ENCODE measurements at places on chromosomes 6 and 20.

- no peak for DNase-seq
Measured at GRCh38 chr6:24831771-24832716, 33.3 kb upstream of the ARMH2 start.

DNA sequence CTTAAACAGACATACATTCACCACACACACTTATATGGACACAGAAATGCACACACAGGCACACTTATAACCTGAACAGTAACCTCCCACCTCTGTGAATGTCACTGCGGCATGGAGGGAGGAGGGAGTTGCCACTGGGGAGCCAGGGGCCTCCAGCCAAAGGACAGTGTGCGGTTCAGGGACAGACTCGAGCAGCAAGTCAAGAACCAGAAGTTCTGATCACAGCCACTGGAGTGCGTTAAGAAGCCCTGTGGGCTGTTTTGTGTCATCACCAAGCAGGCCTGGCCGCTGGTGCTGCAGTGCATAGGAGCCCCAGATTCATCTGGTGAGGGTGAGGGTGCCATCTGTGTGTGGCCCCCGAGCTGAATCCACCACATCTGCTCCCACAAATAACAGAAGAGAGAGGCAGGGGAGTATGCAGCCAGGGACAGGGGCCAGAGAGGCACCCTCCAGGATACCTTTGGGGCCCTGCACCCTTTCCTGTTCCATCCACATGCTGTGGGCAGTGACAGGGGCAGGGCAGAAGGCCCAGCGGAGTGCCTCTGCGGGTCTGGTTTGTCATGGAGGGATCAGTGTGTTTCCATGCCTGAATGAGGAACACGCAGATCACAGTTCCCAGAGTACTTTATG lies 20.3 kb downstream of the SYNDIG1 start:
- no peak for DNase-seq

DNA sequence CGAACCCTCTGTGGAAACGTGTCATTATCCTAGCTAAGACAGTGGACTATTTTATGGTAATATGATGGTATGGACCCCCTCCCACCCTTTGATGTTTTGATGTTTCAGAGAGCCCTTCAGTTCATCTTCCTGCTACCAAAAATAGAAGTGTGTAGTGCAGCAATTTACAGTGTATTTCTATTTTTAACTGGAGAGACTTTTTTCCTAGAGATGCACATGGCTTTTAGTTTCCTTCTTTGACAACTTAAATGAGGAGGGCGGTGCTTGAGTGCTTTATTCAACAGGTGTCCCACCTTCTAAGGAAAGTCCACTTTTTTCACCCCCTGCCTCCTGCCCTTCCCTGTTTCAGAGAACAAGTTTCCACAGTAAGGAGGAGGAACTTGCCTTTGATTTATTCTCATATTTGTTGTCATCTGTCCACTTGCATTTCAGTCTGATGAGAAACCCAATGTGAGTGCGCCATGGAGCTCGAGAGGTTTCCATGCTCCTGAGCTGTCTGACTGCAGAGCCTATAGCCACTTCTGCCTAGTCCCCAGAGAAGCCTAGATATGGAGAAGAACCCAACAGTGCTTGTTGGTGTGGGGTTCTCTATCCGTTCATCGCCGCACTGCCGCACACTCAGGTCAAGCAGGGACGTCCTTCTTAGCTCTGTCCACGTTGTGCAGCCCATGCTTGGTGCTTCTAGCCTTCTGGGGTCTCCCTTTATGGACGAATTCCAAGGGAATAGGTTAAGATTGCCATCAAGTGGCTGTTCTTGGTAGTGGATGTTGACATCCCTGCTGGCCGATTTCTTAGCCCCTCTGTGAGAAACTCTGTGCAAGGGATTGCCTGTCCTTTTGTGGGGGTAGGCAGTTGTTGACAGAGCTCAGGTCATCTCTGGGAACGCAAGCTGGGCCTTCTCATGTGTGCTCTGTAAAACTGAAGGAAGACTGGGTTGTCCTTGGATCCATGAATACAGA lies 144.2 kb downstream of the JARID2 start:
- no peak for DNase-seq

DNA sequence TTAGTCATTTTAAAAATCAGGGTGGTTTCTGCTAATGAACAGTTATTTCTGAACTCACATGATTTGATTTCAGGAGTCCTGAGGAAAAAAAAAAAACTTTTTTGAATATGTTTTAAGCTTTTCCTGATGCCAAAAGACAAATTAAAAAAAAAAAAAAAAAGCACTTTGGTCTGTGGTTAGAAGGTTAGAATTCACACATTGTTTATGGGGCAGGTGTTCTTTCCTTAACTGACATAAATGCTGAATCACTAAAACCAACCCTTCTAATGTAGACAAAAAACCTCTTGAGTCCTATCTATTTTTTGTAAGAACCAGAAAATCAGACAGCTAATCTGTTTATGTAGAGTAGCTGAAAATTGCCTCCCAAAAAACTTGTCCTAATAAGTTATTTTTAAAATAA lies 20.4 kb downstream of the THEMIS start:
- no peak for DNase-seq

DNA sequence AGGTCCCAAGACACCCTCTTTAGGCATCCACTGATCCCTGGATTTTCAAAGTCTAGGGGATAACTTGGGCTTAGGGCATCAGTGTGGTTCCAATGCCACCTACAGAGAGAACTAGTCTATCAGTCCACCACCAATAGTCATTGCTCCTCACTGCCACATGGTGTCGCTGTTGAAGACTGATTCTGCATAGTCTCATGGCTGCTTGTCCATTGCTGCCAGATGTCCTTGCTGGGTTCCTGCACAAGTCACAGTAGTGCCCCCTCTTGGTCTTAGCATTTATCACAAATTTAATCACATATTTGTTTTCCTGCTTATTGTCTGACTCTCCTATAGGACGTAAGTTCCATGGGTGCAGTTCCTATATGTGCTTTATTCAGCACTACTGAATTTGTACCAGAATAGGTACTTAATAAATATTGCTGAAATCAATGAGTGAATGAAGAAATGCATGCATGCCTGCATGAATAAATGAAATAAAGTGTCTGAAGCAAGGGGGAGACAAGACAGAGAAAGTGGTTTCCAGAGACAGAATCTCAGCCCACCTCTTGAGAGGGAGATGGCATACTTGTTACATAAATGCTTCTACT lies 45.9 kb upstream of the RALY start:
- no peak for DNase-seq

GRCh38 chr20:43541214-43541613 lies 17.6 kb upstream of the SGK2 start:
- DNase-seq = no peak

DNA sequence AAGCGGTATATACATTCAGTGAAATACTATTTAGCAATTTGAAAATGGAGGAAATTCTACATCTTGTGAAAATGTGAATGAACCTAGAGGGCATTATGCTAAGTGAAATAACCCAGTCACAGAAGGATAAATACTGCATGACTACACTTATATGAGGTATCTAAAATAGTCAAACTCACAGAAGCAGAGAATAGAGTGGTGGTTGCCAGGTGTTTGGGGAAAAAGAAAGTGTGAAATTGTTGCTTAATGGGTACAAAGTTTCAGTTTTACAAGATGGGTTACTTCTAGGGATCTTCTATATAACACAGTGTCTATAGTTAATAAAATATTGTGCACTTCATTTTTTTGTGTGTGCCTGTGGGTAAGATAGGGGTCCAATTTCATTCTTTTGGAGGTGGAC lies 1152.0 kb downstream of the EPHA7 start:
- no peak for DNase-seq

- DNase-seq = no peak
Measured at GRCh38 chr6:57432919-57433684, 115.7 kb downstream of the PRIM2 start.

DNA sequence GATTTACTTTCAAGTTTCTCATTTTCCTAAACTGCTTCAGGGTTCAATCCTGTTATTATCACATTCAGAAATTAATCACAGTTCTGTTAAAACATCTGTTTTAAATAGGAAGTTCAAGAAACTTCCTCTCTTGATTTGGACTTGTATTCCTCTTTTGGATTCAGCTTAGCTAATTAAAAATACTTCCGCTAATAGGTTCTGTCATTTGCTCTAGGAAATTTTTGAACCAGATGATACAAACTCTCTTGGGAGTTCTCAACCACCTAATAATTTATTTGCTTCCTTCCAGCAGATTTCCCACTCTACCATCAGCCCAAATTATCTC lies 15.9 kb upstream of the TMEM30A start:
- no peak for DNase-seq

DNA sequence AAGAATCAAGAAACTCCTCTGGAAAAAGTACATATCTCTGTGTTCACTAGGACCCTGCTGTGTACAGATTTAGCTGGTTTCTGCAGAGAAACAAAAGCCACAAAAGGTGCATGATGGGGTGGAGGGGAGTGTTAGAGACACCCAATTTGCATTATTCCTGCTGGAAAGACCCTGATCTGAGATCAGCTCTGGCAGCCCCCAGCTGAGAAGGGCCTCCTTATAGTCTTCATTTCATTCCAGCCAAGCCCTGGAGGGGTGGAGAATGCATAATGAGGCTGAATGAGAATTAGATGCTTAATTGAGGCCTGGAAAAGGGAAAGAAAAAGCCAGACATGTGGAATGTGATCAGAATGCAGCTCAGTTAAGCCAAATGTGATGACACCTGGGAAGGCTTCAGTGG lies 545.6 kb downstream of the KIF16B start:
- no peak for DNase-seq

- peak; percentile 26 for DNase-seq
Measured at GRCh38 chr20:19973961-19974629, 43.1 kb upstream of the NAA20 start.

- no peak for DNase-seq
Measured at GRCh38 chr20:10309326-10309725, 90.7 kb downstream of the SNAP25 start.

- DNase-seq = no peak
Measured at GRCh38 chr20:61953037-61954021, 112.4 kb downstream of the TAF4 start.

DNA sequence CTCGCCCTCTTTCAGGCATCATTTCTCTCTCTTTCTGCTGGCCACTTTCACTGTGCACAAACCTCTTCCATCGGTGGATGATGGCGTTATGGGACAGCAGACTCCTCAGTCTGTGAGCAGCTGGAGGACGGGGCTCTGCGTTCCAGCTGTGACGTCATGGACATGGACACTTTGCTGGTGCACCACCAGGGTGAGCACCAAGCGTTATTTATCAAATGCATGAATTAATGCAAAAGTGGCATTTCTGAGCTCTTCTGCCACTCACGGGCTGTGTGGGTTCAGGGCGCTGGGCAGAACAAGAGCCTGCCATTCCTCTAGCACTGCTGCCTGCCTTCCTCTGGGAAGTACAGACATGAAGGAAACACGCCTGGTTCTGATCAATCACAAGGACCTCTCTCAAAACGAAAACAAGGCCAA lies 82.9 kb upstream of the MPC1 start:
- DNase-seq = peak; percentile 55

DNA sequence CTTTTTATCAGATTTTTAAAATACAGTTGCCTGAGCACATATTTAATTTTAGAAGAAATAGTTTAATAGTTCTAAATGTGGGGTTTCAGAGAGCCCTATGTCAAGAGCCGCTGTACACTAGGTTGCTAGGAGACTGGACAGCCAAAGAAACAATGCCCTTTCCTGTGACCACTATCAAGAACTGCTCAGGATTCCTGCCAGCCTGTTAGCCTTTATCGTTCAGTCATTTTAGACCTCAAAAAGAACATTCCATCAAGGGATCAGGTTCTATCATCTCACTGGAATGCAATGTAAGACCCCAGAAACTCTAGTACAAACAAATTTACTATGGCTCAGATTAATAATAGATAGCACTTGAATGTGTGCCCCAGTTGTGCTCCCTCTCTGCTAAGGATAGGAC lies 181.2 kb upstream of the CCN2 start:
- no peak for DNase-seq

DNA sequence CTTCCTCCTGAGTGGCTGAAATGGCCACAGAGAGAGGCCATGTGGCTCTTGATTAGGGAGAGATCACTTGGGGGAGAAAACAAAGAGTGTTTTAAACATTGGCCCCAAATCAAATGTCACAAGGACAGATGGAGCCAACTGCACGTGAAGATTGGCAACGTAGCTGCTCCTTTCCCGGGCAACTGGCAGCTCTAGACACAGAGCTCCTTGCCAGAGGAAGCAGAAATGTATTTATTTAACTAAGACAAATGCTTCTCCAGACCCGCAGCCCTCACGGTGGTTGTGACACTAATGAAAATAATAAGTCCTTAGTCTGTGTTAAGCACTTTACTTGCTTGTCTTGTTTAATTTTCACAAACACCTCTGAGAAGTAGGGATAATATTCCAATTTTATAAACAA lies 49.6 kb upstream of the DSN1 start:
- no peak for DNase-seq

DNA sequence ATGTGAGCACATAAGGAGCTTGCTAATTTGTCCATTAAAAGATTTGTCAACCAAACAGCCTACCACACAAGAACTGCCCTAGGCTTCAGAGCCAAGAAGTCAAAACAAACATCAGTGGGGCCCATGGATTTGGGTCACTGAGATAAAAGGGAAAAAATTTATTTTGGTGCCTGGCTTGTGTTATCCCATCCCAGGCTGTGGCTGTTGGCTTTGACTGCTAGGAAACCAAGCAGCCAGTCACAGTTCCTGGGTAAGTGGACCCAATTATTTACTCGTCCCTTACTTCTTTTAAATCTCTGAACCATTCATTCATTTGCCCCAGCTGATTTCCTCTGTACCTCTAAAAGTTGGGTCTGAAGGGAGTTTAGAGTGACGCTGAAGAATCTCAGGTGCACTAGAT lies 41.3 kb downstream of the EDN1 start:
- no peak for DNase-seq

DNA sequence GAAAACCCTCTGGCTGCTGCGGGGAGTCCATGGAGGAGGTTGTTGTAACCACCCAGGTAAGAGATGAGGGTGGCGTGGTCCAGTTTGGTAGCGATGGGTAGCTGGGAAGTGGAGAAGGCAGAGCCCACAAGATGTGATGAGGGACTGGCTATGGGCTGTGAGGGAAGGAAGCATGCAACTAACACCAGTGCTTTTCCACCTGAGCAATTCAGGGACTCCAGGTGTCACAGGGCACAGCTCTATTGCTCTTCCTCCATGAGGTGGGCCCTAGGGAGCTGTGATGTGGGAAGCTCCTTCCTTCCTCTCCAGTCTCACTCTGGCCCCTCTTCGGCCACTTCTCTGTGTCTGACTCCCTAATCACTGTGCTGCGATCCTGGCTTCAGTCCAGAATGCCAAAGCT lies 32.4 kb upstream of the TGM6 start:
- DNase-seq = no peak

- no peak for DNase-seq
Measured at GRCh38 chr6:163191704-163192537, 222.6 kb upstream of the QKI start.

GRCh38 chr6:73042892-73043291 lies 182.4 kb downstream of the KHDC1L start:
- no peak for DNase-seq

GRCh38 chr6:106975738-106976064 lies 1.2 kb upstream of the CD24 start:
- no peak for DNase-seq

DNA sequence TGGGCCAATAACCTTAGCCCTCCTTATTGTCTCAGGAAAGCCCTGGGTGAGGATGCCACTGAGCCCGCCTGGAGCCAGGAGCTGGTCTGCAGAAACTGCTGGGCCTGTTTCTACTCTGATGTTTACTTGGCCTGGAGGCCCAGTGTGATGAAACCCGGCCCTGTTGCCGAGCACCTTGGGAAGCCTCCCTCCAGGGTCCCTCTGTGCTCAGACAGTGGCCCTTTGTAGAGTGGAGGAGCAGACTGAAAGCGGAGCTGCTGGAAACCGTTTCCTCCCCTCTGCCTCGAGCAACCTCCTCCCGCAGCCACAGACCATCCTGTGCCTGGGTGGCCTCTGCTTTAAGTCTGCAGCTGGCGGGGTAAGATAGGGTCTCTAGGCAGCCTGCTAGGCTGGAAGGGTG lies 84.1 kb upstream of the EPB41L1 start:
- peak; percentile 52 for DNase-seq
